Brain (organoid and tissue), 16 donors: ENCODE measurements at places on chromosomes 11 and 22.

- no peak for DNase-seq
Observed at GRCh38 chr22:36383110-36383581, 4.6 kb downstream of the MYH9 start.

GRCh38 chr11:11965192-11965591 is 43.2 kb downstream of the DKK3 start:
- DNase-seq, result no peak

DNA sequence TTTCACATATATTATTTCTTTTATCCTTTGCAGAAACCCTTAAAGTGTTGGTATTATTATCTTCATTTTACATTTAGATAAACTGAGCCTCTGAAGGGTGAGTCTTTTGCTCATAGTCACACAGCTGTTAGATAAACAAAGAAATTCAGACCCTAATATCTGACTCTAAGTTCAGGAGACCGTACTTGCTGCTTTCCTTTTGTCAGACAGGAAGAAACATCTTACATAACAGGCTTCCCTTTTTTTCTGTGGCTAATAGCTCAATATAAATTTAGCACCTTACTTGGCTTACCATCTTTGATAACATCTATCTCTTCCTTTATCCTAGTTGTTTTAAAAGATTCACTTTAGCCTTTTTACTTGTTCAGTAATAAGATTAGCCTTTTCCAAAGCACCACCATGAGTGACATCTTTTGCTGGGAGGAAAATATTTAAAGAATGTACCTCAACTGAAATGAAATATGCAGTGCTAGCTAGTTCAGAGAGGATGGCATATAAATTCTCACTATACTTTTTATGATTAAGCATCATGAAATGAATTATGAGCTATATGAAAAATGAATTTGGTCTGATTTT is 128.6 kb downstream of the WNT11 start:
- no peak for DNase-seq

GRCh38 chr22:34356481-34356880 is 436.2 kb upstream of the LARGE1 start:
- DNase-seq, result no peak

DNA sequence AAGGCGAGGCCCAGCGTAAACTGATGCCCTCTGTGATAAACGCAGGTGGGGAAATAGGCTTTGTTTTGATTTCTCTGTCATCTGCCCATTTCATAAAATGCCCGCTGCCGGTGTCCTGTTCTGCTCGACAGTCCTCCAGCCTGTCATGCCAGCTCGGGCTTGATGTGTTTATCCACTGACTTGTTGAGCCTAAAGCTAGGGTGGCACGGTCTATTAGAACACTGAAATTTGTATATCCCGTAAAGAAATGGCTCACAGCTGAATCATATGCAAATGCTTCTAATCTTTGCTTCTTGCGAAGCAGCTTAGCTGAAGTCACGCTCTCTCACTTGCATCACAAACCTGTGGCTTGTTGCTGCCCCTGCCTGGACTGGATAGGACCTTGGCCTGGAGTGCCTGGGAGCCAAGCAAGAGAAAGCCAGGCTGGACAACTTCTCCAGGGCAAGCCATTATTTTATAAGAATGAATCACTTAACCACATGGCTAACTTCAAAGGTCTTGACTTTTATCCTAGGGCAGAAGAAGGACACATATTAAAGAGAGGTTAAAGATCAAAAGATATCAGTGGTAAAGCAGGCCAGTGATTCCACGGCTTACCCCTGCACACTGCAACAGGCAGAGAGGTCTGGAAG is 33.1 kb downstream of the EHF start:
- no peak for DNase-seq

- no peak for DNase-seq
Observed at GRCh38 chr11:74992852-74993251, 4.1 kb downstream of the NEU3 start.

GRCh38 chr22:34055525-34056200 is 135.4 kb upstream of the LARGE1 start:
- no peak for DNase-seq

- DNase-seq, result no peak
Observed at GRCh38 chr11:63698976-63699733, 17.9 kb downstream of the RTN3 start.

GRCh38 chr11:384511-384910 is 9.5 kb upstream of the PKP3 start:
- no peak for DNase-seq

DNA sequence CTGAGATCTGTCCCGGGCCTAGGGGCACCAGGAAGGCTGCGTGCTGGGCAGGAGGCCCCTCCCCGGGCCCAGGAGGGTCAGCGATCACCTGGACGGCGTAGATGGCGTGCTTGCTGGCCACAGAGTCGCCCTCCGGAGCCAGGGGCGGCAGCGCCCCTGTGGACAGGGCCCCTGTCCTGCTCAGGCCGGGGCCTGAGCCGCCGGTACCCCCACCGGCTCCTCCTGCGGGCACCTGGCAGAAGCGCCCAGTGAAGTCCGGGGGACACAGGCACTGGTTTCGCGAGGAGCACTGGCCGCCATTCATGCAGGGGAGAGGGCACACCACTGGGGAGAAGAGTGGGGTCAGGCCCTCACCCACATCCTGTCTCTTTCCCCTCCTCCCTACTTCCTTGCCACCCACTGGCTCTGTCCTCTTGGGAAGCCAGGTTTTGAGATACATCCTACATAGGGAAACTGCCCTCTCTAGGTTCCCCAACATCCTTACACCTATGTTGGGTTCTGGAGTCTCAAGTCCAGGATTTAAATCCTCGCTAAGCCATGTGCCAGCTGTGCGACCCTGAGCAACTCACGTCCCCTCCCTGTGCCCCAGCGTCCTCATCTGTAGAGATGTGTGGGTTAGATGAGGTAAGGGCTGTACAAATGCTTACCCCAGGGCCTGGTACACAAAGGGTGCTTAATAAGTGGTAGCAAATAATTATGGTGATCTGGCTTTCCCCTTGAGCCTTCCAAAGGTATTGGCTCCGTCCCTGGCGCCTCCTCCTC is 3.9 kb downstream of the LTBP3 start:
- DNase-seq, result no peak

- no peak for DNase-seq
Observed at GRCh38 chr11:71358122-71358728, 90.0 kb downstream of the DHCR7 start.

- no peak for DNase-seq
Observed at GRCh38 chr22:44596396-44597125, 98.5 kb upstream of the RTL6 start.

- DNase-seq, result peak; percentile 67
Observed at GRCh38 chr11:130782361-130783222, 133.7 kb downstream of the SNX19 start.

DNA sequence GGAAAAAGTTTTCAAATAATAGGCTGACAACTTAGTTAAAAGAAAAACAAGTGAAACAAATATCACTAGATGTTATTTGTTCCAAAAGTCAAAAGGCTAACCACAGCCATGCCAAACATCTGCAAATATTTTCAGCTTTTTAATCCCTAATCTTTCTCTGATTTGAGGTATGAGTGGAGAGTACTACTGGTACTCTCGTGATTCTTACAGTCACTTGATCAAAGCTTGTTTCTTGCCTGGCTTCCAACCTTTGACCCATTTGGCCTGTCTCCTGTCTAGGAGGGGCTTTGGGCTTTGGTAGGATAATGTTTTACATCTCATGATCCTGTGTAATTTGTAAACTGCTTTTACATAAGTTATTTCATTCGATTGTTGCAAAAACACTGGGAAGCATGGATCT is 301.8 kb upstream of the SORL1-AS1 start:
- DNase-seq, result no peak

- no peak for DNase-seq
Observed at GRCh38 chr11:8759634-8760033, 77.0 kb downstream of the RPL27A start.

DNA sequence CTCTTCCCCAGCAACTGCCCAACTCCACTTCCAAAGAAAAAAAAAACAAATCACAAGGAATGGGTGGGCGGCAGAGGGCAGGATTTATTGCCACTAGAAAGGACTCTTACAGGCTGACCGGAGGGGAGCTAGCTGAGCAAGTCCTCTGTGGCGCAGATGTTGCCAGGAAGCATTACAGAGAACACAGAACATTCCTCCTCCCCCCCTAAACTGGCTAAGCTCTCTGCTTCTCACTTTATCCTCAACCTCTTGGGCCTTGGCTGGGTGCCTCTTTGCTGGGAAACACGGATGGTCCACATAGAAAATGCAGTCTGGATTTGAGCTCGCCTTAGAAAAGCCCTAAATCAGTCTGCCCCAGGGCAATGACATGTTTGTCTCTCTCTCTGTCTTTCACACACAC is 12.6 kb upstream of the FJX1 start:
- peak; percentile 86 for DNase-seq

GRCh38 chr22:47092896-47093311 is 330.5 kb downstream of the TBC1D22A start:
- no peak for DNase-seq

- DNase-seq, result peak; percentile 94
Observed at GRCh38 chr11:35968386-35969088, 24.7 kb downstream of the LDLRAD3 start.

DNA sequence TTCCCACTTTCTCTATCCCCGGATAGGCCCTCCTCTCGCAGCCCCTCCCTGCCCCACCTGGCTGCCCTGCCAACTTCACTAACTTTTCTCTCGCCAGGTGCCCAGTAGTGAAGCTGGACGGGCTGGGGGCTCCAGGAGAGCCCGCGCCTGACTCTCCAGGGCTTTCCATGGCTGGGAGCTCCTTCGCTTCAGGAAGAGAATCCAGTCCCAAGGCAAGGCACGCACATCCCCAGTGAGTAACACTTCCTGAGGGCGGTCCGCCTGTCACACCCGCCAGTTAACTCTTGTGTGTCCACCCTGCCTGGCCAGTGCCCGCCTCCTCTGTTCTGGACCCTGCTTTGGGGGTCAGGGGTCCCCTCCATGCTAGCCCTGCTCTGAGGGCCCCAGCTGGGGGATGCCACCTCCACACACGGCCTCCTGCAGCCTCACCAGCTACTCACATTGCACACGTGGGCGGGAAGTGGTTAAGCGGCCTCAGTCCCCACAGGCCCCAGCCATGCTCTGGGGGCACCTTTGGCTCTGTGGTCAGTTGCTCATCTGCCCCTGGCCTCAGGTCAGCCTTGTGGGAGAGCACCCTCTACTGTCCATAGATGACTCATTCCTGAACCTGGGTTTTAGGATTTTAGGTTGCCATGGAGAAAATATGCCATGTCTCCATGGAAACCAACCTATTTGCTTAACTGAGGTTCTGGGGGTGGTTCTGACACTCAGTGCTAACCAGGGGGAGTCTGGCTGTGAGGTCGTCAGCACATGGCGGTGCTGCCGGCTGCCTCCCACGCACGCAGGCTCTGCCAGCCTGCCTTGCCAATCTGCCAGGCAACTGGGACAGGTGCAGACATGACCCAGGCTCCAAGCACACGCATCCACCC is at the start of gene RIN1:
Gene RIN1, minus strand, starts transcription at position 201 of the 869 bp plus-strand sequence. Its CDS starts 32 bp downstream, at position 169.
- DNase-seq, result peak; percentile 78

GRCh38 chr11:36775756-36776155 is 177.7 kb upstream of the RAG2 start:
- no peak for DNase-seq

DNA sequence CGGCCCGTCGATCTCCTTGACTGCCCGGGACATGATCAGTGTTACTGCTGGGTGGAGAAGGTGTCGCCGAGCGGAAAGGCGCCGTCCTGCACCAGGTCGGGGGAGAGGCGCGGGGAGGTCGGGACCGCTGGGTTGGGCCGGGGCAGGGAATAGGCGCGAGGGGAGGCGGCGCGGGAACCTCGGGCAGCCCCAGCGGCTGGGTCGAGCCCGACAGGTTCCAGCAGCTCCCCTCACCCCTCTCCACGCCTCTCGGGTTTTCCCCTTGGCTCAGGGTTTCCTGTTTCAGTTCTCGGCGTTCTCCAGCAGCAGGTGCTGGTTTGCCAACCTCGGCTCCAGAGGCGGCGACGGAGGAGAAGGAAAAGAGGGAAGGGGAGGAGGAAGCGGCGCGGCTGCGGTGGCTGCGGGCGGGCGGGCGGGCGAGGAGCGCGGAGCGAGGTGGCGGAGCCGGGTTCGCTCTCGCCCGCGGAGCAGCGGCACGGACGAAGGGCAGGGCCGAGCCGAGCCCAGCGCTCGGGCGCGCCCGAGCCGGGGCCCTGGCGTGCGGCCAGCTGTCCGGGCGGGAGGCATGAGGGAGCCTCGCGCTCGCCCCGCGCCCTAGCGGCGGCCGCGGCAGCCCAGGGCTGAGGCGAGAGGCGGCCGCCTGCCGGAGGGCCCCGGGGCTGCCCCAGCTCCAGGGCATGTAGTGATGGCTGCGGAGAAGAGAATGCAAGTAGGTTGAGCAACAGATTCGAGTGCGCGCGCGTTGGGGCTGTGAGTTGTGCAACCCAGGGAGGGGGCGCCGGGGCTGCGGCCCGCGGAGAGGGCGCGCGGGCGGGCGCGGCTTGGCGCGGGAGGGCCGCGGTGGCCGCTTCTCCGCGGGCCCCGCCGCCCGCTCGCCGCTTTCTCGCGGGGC is at the start of gene ZC3H12C:
Gene ZC3H12C, plus strand, starts transcription at position 878 of the 892 bp plus-strand sequence. CDS start 20 bp downstream, outside the sequence.
- DNase-seq, result peak; percentile 84

DNA sequence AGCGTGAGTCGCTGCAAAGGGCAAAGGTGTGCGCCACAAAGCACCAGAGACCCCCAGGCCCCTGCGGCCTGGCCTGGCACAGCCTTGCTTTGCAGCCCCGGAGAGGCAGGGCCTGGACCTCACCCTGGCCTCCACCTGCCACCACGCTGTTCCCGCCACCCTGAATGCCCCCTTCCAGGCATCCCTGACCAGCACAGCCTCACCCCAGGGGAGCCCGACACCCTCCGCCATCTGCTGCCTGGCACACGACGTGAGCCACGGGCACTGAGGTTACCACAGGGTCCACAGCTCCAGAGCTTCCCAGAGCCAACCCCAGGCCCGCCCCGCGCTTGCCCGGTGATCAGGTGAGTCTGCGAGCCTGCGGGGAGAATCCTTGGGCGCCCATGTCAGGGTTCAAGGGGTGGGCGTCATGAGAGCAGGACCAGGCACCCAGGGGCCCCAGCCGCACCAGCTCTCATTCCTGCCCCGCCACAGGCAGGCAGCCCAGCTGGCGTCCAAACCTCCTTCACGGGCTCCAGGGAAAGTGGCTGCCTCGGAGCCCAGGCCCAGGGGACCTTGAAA is 171.3 kb downstream of the BRD1 start:
- DNase-seq, result no peak

GRCh38 chr11:72222106-72222891 is 2.3 kb upstream of the INPPL1 start:
- no peak for DNase-seq

GRCh38 chr22:17366830-17367229 is 2.4 kb upstream of the CECR2 start:
- no peak for DNase-seq
